ENCODE measurements at places on chromosomes 3 and 15.

- no peak for DNase-seq
Observed at GRCh38 chr15:63491116-63491827, 13.1 kb upstream of the USP3 start.

DNA sequence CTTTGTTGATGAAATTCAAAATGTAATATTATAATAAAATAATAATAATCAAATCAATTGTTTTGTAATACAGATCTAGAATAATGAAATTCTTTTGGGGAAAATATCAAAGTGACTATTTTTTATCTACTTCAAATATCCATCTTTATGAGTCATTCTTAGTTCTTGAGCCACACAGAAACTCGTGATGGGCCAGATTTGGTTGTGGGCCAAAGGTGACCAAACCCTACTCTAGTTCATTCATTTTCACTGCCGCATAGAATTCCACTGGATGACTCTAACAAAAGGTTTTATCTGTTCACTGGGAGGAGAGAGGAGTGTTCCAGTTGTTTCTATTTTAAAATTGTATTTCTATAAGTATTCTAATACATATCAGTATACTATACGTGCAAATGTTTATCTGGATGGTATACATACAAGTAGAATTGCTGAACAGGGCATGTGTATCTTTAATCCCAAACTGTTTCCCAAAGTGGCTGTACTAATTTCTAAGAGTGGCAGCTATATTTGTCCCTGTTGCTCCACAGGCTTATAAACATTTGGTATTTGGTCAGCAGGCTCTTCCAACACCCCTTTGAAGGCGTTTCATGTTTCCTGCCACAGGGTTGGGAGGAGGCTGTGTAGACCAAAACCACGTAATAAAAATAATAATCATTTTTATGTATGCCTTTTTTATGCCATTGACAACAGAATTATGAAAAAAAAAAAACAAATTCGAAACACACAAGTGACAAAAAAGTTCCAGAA is 7.3 kb upstream of the RTP3 start:
- no peak for DNase-seq

GRCh38 chr3:47411696-47412452 is 31.1 kb downstream of the PTPN23 start:
- DNase-seq = no peak

GRCh38 chr3:9749296-9749644 is 482 bp upstream of the OGG1 start:
- DNase-seq = no peak

DNA sequence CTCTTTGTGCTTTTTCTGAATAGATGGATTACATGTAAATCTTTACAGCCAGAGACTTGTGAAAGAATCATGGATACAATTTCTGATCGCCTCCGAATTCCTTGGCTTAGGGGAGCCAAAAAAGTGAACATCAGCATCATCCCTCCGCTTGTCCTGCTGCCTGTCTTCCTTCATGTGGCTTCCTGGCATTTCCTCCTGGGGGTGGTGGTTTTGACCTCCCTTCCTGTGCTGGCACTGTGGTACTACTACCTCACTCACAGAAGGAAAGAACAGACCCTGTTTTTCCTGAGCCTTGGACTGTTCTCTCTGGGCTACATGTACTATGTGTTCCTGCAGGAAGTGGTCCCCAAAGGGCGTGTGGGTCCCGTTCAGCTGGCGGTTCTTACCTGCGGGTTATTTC is 5.9 kb downstream of the ZDHHC23 start:
- no peak for DNase-seq

DNA sequence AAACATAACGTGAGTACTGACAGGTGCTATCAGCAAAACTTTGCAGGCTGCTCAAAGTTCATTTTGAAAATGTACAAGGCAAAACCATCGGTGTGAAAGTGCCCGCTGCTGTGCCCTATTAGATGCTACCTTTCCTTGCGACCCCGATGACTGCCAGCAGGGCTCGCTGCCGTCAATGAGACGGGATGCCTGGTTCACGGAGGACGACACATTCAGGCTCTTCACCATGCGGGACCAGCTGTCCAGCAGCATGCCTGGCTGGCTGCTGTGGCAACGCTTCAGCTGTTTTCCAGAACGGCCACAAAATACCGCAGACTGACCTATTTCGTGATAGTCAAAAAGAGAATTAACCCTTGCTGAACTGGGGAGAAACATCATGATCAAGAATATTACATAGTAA is 92.7 kb upstream of the OCA2 start:
- DNase-seq = no peak

DNA sequence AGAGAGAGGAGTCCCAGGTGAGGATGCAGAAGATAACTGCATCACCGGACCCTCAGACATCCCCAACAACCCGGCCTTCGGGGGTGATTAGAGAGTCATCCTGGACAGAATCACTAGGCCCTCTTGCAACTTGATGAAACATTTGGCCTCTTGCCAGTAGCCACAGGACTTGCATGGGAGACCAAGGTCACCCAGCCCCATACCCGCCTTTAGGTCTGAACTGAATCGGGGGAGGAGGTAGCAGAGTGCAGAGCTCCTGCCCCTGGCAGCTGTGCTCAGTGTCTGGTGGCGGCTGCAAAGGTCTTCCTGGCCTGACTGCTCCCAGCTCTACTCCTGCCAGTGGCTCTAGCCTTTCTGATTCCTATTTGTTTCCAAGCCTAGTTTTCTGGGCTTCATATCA is 12.4 kb downstream of the PIF1 start:
- no peak for DNase-seq

DNA sequence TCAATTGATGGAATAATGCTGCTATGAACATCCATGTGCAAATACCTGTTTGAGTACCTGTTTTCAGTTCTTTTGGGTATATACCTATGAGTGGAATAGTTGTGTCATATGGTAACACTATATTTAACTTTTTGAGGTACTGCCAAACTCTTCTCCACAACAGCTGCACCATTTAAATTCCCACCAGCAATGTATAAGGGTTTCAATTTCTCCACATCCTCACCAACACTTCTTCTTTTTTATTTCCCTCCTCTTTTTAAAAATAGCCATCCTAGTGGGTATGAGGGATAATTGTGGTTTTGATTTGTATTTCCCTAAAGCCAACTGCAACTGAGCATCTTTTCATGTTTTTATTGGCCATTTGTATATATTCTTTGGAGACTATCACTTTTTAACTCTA is 31.3 kb upstream of the ARHGEF3 start:
- DNase-seq = no peak

DNA sequence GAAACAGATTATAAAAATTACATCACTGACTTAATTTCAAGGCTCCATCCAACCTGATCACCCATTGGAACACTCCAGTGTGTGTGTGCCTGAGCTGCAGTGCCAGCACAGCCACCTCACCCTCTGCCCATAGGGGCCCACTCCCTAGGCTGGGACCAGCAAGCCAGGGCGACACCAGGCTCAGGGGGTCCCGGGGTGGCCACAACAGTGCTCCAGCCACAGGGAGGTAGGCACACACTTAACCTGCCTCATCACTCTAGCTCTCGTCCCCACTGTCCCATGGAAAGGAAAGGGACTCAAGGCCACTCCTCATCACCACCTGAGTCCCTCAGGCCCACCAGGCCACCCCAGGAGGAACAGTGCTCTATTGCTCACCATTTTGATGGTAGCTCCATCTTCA is 24.9 kb downstream of the ZXDC start:
- no peak for DNase-seq

GRCh38 chr3:33373082-33373437 is 67.1 kb downstream of the UBP1 start:
- no peak for DNase-seq

DNA sequence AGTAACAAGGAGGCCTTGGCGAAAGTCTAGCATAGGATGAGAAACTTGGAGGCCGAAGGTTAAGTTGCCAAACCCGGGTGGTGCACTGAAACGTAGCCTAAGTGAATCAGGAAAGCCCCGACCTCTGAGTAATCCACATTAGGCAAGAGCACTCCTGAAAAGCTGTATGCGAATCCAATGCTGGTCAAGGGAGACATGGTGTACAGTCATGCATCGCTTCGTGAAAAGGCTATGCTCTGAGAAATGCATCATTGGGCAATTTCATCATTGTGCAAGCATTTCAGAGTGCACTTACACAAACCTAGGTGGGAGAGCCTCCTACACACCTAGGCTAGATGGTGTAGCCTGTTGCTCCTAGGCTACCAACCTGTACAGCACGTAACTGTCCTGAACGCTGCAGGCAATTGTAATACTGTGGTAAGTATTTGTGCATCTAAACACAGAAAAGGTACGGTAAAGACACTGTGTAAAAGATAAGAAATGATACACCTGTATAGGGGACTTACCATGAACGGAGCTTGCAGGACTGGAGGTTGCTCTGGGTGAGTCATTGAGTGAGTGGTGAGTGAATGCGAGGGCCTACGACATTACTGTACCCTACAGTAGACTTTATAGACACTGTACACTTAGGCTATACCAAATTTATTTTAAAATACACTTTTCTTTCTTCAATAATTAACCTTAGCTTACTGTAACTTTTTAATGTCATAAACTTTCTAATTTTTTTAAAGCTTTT is 222.5 kb downstream of the SHQ1 start:
- DNase-seq = no peak

DNA sequence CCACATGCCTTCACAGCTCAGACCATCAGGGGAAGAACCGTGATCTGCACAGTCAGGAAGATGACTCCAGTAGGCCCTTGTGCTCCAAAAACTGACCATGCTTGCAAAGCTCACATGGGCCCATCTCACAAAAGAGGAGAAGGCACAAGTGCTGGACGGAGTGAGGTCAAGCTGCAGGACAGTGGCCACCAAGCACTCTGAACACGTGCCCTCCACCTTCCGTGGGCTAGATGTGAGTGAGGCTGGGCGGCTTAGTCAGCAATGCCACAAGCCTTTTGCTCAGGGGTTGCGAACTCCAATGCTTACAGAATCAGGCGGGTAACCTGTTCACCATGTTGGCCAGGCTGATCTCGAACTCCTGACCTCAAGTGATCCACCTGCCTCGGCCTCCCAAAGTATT is 70.9 kb downstream of the SCN5A start:
- no peak for DNase-seq

DNA sequence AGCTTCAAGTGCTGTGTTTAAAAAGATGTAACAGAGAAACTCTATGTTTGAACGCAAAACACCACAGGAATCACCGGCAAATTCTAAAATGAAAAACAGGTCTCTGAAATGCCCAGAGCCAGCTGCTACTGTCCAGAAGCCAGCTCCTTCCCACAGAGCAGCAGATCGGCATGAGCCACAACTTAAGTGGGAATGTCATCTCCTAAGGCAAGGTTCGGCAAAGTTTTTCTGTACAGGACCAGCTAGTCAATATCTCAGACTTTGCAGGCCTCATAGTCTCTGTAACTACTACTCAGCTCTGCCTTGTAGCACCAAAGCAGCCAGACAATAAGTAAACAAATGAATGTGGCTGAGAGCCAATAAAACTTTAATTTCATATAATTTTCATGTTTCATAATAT is 4.9 kb downstream of the PLOD2 start:
- DNase-seq = no peak

- DNase-seq = no peak
Observed at GRCh38 chr3:15440891-15441290, 13.5 kb downstream of the EAF1 start.

- DNase-seq = no peak
Observed at GRCh38 chr3:178915365-178915764, 156.2 kb downstream of the ZMAT3 start.

DNA sequence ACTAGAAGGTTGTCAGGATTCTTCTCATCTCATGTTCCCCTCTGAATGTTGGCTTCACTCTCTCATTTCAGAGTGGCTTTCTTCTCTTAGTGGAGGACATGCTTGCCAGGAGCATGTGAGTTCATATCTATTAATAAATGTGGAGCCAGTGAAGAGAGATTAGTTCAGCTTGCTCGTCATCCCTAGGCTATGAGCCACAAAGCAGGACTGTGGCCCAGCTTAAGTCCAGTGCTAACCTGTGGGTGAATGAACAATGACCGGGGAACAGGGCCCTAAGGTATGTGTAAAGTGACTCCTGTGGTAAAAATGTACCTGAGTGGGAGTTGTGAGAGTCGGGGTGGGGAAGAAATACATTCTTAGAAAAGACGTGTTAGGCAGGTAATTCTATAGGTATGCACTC is 96.9 kb upstream of the TBL1XR1 start:
- no peak for DNase-seq

GRCh38 chr3:80559701-80560100 is 791.9 kb upstream of the ROBO1 start:
- DNase-seq = no peak

DNA sequence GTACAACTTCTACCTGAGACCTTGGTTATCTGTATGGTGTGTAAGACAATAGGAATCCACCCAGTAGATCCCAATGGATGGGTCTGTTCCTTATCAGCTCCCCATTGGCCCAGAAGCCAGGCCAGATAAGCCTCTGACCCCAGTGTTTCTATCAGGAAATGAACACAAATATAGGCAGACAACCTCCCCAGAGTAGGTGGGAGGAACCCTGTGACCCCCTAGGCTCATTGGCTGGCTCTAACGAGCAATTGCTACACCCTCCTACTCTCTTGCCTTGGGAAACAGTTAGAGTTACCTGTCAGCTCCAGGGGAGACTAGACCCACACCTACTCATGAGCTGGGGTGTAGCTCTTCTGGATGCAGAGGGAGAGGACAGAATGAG is 299.9 kb downstream of the UACA start:
- no peak for DNase-seq

DNA sequence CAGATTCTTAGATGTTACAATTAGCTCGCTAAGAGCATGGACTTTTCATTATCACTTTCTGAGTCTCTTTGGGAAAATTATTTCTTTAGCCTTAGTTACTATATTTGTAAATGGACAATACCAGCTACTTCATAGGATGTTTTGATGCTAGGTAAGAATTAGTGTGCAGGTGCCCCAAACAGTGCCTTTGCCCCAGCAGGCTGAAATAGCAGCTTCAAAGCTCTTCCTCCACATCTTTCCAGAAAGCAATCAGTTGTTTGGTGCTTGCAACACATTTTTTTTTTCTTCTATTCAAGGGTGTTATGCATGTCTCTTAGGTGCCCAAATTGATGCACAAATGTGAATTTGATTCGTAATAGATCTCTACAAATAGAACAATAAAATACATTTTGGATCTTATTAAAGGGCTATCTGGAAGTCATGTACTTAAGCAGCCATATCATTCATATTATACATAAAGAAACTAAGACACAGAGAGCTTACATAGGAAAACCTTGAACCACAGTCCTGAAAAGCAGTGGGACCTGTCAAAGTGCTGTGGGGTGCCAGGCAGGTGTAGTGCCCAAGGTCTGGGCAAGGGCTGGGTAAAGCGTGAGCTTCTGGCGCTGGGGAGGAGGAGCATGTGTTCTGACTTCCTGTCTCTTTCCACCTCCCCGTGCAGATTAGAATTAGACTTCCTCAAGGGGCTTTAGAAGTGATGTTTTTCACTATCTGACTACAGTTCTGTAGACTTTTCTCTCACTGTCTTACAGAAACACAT is 62.9 kb downstream of the FNDC3B start:
- no peak for DNase-seq

GRCh38 chr3:139222100-139222657 is 121.6 kb upstream of the MRPS22 start:
- no peak for DNase-seq

DNA sequence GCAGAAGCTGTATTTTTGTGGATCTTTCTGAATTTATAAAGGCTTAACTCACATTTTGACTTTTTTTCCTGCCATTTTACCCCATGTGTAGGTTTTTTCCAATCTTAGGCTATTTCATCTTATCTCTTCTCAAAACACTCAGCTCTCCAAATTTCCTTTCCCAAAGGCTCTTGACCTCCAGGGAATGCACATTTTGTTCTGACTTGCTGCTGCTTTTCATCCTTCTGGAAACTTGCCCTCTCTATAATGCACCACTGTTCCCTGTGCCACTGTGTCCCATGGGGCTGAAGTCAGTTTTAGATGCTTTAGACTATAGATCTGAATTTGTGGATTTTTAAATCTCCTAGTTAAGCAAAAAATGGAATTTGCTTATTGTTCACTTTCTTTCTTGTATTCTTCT is 9.1 kb downstream of the PYDC2 start:
- DNase-seq = no peak

Data from activated T-cell treated with anti-CD3 and anti-CD28 coated beads for 4 hours (primary cell).